ENCODE measurements at places on chromosomes 2 and 18. TPM values are rescaled to one million over a fixed set of nuclear protein-coding genes. Genes with fewer than 3 reads are reported as not detected.

The KIF1A gene
- total RNA-seq, result 3.1 TPM

The SAG gene
- not detected for total RNA-seq

DNA sequence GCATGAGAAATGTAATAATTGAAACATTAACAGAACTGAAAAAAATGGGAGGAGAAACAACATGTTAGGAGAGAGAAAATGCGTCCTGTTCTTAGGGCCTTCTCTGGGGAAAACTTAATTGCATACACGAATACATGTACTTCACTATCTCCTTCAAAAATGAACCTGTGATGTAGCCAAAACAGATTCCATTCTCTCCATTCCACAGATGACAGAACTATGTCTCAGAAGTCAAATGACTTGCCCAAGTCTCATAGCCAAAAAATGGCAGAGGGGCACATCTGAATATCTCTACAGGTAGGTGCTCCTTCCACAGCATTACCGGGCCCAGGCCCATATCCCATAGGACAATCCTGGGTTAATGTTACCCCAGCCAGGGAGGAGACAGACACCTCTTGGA, 3.9 kb upstream of the DCTN1 start:
- DNase-seq, result no peak

DNA sequence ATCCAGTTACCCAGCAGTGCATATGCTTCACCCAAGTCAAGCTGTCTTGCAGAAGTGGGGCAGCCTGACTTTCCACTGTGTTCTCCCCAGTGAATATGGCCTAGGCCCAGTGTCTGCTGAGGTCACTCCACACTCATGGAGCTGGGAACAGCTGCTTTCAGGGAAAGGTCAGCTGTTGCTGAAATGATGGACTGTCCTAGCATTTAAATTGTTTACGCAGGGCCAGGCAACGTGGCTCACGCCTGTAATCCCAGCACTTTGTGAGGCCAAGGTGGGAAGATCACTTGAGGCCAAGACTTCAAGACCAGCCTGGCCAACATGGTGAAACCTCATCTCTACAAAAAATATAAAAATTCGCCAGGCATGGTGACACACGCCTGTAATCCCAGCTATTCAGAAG, 86.5 kb downstream of the LIPG start:
- no peak for DNase-seq

- no peak for DNase-seq
These were observed 329.3 kb downstream of the INSIG2 start for GRCh38 chr2:118417406-118418120.

- DNase-seq, result peak; percentile 77
These were observed at the start of gene ABHD1 for GRCh38 chr2:27123302-27124150. TSS of gene ABHD1 (plus strand) at chr2:27123815. CDS start at chr2:27123949, 134 bp downstream.

- DNase-seq, result no peak
These were observed 995 bp downstream of the MBD5 start for GRCh38 chr2:148021886-148022285.

DNA sequence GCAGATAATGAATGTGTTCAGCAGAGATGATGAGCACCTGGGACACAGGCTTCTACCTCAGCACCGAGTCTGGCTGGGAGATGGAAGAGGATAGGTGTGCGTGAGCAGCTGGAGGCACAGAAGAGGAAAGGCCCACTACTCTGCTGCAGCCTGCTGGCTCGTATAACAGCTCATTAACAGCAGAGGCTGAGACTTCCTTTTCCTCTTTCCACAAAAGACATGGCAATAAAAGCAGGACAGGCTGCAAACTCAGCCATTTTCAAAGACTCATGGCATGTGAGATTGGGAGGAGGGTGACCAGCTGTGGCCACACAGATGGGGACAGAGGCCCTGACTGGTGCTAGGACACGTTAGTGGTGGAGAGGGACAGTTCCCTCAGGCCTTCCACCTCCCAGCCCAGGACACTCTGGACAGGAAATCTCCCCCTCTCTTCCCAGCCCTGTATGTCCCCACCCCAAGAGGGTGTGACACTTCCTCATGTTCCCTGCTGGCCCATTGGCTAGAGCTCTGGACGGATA, 60.3 kb downstream of the CACNB4 start:
- peak; percentile 40 for DNase-seq

DNA sequence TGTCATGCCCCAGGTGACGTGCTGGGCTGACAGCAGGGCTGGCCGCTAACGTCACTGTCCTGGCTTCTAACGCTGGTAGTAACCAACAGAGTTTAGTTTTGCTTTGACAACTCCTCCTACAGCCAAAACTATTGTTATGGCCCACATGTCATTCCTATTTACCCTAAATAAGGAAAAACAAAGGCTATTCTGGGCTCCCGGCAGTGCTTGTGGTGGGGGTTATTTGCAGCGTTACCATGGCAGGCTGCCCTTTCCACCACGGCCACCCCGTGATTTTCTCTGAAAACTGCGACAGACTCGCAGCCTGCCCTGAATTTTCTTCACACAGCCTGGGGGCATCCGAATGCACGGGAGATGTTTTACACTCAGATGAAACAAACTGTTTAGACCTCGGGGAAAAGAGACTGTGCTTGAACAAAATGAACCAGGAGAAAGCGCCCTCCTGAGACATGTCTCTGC, 115.2 kb downstream of the FAM210A start:
- DNase-seq, result peak; percentile 45

DNA sequence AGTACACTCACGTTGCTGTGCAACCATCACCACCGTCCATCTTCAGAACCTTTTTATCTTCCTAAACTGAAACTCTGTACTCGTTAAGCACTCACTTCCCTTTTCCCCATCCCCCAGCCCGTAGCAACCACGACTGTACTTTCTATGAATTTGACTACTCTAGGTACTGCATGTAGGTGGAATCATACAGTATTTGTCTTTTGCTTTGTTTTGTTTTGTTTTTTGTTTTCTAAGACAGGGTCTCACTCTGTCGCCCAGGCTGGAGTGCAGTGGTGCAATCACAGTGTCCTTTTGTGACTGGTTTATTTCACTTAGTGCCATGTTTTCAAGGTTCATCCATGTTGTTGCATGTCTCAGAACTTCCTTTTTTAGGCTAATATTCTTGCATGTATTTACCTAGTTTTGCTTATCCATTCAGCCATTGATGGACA, 7.0 kb upstream of the TYMS start:
- DNase-seq, result no peak

DNA sequence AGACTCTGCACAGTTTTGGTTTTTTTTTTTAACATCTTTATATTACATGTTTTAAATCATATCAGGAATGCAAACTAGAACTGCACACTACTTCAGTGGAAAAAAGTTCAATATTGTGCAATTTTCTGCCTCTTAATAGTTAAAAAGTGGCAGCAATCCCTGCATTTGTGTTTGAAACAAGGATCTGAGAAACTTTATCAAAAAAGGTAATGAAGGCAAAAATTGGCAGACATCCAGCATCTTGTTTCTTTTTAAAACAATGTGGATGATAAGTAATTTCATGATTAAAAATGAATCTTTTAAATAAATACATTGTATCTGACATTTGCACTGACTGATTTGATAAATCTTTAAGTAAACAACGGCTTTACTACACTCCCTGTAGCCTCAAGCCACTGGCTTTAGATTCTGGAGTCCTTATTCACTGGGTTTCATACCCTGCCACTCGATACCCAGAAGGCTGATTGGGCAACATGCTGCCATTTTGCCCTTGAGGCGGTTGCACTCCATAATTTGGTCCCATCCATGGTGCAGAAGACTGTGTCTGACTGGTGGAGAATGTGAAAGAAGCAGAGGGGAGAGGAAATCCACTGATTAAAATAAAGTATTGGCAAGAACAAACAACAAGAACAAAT, 21.6 kb upstream of the C2orf42 start:
- DNase-seq, result no peak

DNA sequence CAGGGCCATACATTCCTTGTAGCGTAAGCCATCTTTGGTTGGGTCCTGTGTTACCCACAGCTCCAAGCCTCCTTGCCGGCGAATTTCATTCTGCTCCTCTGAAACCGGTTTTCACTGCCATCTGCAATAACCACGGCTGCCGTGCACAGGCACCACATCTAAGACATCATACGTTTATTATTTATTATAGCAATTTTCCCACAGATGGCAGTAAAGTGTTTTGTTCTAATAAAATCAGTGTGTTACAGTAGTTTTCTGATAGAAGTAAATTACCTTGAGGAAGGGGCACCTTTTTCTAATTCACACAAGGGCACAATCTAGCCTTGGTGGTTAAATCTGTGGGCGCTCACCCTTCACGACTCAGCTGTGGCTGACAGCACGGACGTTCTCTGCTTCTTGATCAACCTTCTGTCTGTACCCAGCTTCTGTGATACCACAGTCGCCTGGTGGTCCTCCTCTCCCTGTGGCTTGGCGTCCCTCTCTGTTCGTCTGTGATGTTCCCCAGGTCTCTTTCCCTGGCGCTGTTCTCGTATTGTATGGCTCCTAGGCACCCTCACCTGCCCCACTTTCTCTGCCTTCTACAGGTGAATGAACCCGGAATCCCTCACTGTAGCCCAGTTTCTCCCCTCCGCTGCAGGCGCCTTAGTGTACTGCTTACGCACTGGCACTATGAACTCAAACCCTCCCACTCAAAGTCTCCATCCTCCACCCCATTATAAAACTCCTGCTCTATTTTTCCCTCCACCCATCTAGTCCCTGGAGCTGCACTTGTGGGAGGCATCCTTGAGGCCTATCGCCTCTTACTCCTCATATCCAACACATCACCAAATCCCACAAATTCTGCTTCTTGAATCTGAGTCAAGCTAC, 236.8 kb downstream of the DYSF start:
- DNase-seq, result no peak

GRCh38 chr18:26901020-26901419, 35.5 kb upstream of the AQP4 start:
- DNase-seq, result no peak

GRCh38 chr2:60515721-60516226, 37.7 kb downstream of the BCL11A start:
- DNase-seq, result no peak

DNA sequence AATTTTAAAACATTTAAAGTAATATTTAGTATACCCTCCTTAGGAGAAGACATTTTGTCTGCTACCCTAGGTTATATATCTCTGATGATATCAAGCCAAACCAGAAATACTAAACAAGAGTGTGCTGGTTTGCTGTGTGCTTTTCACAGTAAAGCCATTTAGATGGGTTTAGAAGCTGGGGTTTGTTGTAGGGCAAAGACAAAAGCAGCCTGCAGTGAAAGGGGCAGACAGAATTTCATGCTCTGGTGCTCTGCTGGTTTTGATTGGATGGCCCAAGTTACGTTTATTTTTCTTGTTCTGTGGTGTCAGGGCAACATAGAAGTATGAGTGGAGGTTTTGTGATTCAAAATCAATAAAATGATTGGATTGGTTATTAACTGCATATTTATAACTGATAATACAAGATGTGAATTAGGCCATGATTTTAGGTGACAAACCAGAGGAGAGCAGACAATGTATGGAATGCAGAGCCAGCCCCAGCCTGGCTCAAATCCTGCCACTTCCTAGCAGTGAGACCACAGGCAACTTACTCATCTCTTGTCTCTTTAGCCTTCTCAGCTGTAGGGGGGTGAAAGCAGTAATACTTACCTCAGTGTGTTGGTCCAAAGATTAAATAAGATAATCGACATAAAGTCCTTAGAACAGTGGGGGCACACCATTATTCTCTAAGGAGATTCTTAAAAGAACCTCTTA, 30.9 kb upstream of the IER3IP1 start:
- no peak for DNase-seq

- no peak for DNase-seq
These were observed 409.0 kb downstream of the LPIN1 start for GRCh38 chr2:12155303-12156051.

DNA sequence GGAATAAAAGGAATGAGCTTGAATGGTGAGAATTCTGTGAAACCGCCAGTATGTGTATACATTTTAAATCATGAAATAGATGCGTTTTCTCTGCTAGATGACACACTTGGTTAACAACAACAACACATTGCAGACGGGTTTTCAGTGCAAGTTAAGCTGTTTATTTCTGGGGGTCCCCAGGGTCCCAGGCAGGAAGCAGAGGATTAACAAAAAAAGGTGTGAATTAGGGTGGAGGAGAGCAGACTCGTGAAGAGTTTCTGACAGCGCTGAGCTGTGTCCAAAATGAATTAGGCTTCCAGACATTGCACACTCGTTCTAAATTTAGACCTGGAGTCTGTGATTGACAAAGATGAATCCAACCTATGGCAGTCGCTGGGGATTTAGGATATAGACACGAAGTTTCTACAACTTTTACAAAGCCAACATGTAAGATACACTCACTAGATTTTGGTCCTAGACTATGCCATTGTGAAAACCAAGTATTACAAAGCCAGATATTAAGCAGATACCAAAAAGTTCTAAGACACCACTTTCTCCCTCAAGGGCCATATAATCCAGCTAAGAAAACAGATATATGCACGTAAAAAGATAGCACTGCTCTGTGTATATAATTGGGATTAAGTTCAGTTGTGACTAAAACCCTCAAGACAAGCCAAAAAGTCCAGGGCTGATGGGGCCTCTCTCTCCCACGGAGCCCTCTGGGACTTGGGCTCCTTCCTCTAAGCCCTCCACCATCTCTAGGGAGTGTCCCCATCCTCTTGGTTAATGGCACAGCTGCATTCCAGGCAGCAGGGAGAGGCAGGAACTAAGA, 120.2 kb downstream of the ACAA2 start:
- DNase-seq, result no peak

GRCh38 chr2:168490015-168490874, 34.2 kb downstream of the CERS6 start:
- no peak for DNase-seq

GRCh38 chr2:191038241-191038725, 24.3 kb upstream of the STAT1 start:
- DNase-seq, result no peak

- DNase-seq, result no peak
These were observed 871.8 kb upstream of the CHAC2 start for GRCh38 chr2:52895726-52896340.

DNA sequence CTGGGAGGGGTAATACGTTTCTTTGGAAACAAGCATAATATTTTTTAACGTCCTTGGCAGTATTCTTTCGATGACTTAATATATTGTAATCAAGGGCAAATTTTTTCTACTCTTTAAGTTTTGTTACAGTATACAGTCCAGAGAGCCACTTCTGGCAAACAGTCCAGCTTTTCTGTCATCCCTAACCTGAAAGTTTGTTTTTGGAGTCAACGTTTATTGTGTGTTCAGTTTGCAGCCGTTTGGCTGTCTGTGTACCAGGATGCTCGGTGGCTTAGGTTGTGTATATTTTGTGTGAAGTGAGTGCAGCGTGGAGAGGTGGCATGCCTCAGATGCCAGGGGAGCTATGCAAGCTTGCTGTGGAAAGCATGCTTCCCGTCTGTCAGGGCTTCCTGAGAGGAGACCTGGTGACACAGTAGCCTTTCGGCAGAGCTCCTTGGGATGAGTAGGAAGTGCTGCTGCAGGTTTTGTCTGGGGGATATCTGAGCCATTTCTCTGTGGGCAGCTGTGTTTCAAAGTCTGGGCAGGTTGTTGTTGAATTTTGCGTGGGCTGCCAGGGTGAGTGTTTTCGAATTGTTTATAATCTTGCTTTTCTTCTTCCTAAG, 14.7 kb downstream of the MAP3K20 start:
- no peak for DNase-seq
